ENCODE measurements at places on chromosomes 1 and 21.
A peak's percentile ranks its signal among the peaks of the same experiment; 100 is the strongest.

- no peak for DNase-seq
Observed at GRCh38 chr1:114323959-114324661, 170.4 kb upstream of the SYT6 start.

DNA sequence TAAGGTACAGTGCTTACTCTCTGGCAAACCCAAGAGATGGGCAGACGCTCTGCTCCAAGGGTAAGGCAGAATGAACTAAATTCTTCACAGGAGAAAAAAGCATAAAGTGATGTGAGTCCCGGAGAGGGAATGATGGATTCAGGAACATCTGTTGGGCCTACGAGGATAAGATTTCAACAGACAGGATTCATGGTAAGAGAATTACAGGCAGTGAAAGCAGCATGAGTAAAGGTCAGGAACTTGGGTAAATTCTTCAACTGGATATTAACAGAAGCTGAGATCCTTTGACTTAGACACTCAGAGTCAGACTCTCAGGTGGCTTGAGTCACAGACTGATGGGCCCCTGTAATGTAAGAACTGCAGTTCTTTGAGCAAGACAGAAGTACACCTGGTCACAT lies 152.6 kb downstream of the TRABD2B start:
- no peak for DNase-seq

DNA sequence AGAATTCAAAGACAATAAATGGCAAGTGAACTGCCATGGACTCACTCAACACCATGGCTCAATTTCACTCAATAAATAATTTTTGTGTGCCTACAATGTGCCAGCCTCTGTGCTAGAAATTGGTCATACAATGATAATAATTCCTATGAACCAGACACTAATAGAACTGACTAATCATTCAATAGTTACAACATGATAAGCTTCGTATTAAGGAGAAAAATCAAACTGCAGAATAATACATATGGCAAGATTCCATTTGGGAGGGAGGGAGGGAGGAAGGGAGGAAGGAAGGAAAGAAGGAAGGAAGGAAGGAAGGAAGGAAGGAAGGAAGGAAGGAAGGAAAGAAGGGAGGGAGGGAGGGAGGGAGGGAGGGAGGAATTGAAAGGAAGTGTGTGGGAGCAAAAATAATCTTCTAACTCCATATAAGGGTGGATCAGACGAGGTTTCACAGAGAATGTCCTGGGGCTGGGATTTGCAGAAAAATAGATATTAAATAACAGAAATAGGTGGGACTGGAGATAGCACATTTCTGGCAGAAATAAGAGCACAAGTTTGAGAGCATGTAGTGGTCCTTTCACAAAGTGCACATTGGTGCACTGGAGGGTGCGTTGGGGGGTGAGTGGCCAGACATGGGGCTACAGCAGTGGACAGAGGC lies 52.9 kb downstream of the JAK1 start:
- DNase-seq = no peak

GRCh38 chr1:68230484-68230802 lies 1.9 kb downstream of the WLS start:
- DNase-seq = no peak

GRCh38 chr1:109880971-109881894 lies 29.4 kb upstream of the CSF1 start:
- DNase-seq = no peak

GRCh38 chr1:51000160-51000559 lies 30.1 kb downstream of the CDKN2C start:
- no peak for DNase-seq

DNA sequence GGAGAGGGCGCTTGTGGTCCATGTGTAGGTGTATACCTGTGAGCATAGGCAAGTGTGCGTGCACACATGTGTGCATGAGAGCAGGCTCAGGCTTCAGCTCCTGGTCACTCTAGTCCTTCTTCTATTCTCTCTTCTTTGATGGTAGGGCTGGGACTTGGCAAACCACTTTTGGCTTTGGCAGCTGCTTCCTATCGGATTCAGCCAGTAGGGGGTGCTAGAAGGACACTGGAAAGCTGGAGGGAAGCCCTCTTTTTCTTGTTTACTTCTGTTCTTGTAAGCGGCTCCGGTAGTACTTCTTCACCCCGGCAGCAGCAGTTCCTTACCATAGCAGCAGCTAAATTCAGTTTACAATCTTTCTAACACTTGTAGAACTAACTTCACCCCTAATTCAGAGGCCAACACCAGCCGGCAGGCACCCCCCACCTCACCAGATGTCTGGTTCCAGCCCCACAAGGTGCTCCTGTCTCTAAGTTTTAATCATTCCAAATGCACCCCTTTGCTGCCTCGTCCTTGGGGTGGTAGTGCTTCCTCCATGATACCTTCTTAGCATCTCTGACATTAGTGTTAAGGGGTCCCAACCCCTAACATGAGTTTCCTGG lies 25.1 kb downstream of the NENF start:
- DNase-seq = peak; percentile 24

DNA sequence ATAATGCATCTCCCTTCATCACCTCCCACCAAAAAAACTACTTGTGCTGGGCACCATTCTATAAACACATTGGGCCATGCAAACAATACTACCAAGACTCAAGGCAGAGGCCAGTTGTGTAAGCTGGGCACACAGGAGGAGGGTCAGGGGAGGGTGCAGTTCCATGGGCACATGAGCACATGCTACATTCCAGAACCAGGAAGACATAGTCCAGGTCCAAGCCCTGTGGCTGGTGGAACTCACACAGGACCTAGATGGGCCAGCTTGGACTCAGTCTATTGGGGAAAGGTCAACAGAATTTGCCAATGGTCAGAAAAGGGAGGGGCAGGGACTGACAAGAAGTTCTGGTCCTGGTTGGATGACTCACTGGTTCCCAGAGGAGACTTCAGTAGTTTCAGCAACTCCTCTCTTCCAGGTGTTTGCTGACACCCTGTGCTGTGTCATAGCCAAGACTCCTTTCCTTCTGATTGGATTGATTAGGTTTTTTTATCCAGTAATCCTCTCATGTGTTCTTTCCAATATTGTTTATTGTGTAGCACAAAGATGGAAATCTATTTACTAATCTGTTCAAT lies 249.7 kb downstream of the C1orf94 start:
- DNase-seq = no peak

DNA sequence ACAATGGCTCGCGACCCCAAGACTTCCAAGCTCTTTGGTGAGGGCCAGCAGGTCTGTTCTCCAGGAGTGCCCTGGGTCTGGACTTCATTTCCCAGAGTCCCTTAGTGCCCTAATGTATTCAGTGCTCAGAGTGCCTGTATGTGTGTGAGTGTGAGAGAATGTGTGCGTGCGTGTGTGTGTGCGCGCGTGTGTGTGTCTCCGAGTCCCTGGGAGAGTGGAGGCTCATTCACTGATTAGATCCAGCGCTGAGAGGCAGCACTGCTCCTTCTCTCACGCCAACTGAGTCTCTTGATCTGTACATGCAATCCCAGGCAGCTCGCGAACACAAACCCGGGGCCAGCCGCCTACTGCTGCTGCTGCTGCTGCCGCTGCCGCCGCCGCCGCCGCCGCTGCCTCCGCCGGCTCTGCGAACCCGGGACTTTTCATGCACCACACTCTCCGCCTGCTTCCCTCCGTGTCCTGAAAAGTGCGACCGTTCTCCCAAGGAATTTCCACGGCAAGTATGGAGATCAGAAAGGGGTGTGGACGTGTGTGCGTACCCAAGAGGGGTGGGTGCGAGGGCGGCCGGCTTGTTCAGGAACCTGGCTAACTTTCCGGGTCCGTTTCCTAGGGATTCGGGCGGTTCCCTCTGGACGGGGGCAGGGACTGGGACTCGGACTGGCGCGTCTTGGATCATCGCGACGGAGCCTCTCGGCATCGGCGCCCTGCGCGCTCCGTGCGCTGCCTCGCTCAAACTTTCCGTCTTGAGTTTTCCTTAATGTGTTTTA lies at the start of gene RNF220:
TSS of gene RNF220 (plus strand) at position 225 of the 767 bp plus-strand sequence.
- DNase-seq = peak; percentile 17

GRCh38 chr1:162365284-162366020 lies 11.2 kb downstream of the SPATA46 start:
- DNase-seq = no peak

DNA sequence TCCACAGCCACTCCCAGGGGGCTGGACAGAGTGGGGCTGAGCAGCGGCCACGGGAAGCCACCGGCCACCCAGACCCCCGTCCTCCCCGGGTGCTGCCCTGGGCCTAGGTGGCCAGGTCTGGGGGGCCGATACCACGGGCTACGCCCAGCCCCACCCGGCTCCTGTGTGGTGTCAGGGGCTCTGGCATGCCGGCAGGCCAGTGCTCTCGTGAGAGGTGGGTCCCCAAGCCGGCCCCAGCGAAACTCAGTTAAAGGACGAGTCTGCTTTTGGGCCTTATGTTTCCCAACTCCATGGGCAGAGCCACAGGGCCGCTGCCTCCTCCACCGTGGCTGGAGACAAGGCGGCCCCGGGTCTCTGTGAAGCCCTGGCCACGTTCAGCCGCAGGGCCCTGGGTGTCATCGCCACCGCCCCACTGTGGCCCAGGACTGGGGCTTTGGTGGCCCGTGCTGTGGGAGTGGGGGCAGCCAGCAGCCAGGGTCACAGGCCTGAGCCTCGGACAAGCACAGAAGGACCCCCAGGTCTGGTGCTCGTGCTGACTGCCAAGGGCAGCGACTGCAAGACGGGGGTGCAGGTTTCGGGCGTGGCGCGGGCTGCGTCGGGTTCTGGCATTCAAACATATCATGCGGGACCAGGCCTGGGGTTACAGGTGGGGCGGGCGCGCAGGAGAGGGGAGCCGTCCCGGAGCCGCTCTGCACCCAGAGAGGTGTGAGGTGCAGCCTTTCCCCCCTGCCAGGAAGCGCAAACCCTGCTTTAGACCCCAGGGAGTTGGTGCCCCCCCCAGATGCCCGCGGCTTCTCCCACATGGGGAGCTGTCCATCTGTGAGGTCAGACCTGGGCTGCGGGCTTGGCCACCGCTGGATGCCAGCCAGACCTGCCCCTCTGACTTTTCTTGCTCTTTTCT lies 11.9 kb upstream of the C1orf159 start:
- no peak for DNase-seq

DNA sequence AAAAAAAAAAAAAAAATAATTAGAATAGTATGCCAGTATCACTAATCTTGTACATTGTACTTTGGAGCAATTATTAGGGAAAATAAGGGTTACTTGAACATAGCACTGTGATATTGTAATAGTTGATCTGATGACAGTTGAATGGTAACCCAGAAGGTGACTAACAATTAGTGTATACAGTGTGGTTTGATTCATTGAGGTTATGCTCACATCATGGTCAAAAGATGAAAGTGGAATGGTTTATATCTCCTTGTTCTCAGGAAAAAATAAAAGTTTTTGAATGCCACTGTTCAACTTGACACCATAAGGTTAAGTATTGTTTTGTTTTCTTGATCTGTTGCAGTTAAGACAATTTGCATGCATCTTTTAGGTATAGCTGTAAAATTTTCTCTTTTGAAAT lies 87.0 kb downstream of the GPR52 start:
- DNase-seq = no peak

GRCh38 chr1:193259636-193260035 lies 73.2 kb upstream of the B3GALT2 start:
- no peak for DNase-seq

GRCh38 chr1:61961009-61961408 lies 218.7 kb downstream of the PATJ start:
- no peak for DNase-seq

DNA sequence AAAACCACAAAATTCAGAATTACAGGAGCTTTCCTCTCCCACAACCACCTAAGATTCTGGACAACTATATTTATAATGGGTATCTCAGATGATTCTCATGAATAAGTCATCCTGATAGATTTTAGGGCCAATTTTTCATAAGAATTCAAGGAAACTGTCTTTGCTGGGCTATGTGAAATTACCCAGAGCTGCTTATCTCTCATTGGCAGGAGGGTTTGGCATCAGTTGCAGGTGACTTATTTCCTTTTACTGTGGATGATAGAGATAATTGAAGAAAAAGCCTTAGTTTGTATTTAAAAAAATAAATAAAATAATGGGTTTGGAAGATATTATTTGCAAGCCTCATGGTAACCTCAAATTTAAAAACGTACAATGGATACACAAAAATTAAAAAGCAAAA lies 38.2 kb upstream of the WDR26 start:
- no peak for DNase-seq

DNA sequence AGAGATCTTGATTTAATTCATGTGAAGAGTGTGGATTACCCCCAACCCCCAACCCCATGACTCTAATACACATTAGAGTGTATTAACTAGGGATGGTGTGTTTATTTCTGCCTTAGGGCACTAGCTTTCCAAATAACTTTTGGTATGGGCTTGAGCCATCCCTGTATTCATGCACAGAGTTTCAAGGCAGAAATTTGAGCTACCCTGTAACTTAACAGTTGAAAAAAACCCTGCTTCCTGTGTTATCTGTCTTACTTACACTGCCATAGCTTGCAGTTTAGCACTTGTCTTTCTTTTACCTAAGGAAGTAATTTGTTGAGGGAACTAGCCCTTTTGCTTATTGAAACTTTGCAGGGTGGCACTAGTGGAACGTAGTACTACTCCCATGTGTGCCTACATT lies 6.3 kb downstream of the SRSF11 start:
- DNase-seq = no peak

- DNase-seq = no peak
Observed at GRCh38 chr1:12065872-12066271, 2.8 kb downstream of the TNFRSF8 start.

- DNase-seq = no peak
Observed at GRCh38 chr1:188004849-188005248, 1176.1 kb downstream of the PLA2G4A start.

GRCh38 chr1:159686599-159687299 lies 27.6 kb downstream of the CRP start:
- no peak for DNase-seq

DNA sequence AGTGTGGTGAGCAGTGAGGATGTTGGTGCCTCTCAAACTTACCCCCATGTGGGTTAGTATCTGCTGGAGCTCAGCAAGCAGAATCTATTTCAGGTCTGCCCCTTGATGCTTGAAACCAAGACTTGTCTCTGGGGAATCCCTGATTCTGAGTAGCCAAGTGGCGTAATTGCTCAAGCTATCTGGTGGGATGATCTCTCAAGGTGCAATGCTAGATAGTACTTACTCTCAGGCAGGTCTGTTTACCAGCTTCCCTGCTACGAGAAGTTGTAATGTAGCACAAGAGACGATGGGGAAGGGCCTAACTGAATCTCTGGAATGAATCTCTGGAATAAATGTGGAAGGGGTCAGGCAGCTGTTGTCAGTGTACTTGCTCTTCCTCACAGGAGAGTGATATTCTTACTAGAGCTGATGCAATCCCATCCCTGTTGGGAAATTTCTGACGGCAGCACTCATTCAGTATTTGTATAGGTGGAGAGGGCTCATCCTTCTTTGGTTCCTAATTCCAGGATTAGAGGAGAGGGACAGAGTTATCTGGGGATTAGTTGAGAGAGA lies 65.4 kb downstream of the MACF1 start:
- DNase-seq = no peak

GRCh38 chr1:37519613-37520012 lies 5.0 kb upstream of the MEAF6 start:
- DNase-seq = no peak

Measured in NCI-H446 (cell line).